ENCODE measurements at places on chromosomes 11 and 22.

DNA sequence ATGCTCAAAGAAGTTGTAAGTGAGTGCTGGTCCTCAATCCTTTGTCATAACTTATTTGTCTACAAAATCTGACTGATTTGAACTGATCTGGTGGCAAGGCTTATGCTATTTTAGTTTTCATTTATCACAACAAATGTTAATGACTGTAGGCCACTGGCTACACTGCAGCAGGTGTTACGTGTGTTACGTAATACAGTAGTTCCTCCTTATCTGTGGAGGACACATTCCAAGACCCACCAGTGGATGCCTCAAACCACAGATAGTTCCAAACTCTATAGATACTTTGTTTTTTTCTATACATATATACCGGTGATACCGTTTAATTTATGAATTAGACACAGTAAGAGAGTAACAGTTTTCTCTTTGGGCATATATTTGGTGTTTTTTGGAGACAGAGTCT lies 7.0 kb downstream of the MADD start:
- no peak for DNase-seq

DNA sequence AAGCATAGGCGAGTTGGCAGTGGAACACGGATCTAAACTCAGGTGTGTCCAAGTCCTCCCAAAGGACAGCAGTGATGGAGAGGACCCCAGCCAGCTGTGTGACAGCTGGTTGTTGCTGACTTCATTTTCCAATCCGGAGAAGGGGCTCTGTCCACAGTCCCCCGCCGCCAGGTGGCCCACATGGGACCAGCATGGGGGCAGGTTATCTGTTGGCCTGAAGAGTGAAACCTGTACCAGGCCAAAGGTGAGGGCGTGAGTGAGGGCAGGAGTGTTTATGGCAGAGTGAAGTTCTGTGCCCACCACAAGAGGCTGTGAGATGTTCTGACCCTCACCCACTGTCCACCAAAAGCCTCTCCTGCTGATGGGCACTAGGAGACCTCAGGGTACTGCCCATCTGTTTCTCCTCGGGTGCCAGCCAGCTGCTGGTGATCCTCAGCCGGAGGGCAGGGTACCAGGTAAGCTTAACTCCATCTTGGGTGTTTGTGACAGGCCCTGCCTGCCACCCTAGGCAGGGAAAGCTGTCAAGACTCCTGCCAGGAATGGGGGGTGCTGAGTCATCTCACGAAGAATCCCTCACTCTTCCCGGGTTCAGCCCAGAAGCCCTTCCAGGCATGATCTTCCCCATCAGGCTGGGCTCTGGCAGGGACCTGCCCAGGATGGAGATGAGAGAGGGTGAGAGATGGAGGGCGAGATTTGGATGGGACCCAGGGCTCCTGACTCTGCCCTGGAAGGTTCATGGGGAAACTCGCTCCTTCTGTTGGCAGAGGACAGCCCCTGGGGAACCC lies 15.5 kb upstream of the TAB1 start:
- DNase-seq = no peak

- no peak for DNase-seq
Observed at GRCh38 chr11:130167146-130167545, 7.6 kb downstream of the ST14 start.

DNA sequence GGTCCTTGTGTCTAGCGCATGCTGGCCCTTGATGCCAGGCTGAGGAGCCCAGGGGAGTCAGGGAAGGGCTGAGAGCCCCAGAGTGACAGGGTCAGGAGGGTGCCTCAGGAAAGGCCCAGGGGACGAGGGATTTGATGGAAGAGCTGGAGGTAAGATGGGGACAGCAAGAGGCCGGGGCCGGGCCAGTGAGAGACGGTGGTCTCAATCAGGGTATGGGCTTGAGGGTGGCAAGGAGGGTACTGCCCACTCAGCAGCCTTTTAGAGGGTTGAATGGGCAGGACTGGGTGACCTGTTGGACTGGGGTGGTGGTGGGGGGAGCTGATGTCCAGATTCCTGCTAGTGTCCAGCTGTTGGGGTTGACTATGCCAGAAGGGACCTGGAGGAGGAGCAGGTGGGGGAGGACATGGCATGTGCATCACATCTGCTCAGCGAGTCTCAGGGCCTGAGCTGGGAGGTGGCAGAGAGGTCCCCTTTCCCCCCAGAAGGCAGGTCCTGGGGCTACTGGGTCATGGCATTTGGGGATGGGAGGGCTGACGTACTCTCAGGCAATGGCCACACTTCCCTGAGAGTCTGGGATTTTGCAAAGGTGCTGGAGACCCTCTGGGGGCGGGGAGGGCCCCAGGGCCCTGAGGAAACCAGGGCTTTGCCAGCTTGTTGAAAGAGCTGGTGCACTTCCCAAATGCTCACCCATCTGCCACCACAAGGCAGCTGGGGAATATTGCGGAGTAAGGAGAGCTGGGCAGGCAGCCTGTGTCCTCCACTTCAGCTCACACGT lies 18.4 kb downstream of the MYO7A start:
- no peak for DNase-seq

- no peak for DNase-seq
Observed at GRCh38 chr11:113923572-113923971, 19.0 kb downstream of the HTR3B start.

- DNase-seq = no peak
Observed at GRCh38 chr22:35950262-35950661, 78.4 kb downstream of the RBFOX2 start.

DNA sequence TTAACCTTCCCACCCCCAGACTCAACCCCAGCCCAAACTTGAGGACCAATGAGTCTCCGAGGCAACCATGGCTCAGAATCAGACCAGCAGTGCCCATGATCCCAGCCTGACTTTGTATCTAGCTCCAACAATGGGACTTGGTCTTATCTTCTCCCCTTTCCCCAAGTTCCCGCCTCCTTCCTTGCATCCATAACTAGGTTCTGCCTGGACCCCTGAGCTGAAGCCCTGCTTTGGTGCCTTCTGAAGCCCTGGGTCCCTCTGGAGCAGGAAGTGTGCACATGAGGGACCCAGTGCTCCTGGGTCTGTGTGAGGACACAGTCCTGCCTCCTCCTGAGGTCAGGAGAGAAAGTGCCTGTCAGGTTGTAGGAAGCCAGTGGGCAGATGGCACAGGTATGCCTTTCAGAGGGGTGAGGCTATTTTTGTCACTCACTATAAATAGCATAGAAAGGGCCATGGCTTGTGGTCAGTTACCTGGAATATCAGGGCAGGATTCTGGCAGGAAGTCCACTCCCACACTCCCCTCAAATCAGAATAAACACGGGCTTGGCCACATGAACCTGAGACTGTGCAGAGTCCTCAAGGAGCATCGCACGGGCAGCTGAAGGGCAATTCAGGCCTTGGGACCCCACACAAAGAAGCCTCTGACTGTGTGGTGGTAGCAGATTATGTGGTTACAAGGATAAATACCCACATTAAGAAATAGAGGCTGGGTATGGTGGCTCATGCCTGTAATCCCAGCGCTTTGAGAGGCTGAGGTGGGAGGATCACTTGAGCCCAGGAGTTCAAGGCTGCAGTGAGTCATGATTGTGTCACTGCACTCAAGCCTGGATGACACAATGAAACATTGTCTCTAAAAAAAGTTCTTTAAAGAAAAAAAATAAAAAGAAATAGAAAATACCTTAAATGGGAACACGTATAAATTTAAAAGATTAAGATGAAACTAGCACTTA lies 27.4 kb downstream of the RCN1 start:
- DNase-seq = no peak

DNA sequence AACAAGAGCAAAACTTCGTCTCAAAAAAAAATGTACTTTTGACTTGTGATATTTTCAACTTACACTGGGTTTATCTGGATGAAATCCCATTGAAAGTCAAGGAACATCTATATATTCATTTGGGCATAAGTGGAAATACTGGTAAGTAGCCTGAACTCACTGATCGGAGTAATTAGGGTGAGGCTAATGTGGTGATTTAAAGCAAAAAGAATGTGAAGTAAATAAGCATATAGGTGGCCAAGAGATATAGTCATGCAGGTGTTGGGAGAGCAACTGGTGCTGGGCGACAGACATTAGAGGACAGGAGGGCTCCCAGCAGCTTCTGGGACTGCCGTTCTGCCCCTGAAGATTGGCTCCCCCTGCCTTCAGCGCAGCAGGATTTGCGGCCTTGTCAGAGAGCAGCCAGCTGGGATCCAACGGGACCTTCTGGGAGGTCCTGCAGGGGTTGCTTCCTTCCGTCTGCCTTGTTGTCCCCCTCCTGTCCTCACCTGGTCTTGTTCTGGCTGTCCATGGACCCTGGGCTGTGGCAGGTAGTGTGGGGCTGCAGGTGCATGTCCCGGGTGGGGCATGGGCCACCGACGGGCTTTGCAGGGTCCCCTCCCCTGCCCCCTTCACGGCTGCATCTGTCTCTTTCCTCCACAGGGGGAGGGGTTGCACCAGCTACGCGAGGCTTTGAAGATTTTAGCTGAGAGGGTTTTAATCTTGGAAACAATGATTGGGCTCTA lies 14.1 kb downstream of the RHBDD3 start:
- DNase-seq = no peak

DNA sequence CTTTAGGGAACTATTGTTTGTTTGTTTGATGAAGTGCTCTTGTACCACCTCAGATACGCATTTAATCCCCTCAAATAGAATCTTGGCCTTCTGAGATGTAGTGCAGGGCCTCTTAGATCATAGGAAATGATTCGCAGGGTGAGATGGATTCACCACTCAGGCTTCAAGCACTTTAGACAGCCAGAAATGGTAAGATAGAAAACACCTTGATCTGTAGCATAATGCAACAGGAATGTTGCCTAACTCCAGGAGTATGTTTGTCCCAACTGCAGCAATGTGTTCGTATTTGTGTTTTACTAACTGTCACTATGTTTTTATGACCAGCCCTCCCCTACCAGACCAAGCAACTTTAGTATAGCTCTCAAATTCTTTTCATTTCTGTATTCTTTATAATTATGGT lies 761.2 kb downstream of the NELL1 start:
- no peak for DNase-seq

- no peak for DNase-seq
Observed at GRCh38 chr22:19900707-19901436, 40.7 kb upstream of the COMT start.

GRCh38 chr11:43937434-43938411 lies 4.7 kb upstream of the C11orf96 start:
- no peak for DNase-seq

DNA sequence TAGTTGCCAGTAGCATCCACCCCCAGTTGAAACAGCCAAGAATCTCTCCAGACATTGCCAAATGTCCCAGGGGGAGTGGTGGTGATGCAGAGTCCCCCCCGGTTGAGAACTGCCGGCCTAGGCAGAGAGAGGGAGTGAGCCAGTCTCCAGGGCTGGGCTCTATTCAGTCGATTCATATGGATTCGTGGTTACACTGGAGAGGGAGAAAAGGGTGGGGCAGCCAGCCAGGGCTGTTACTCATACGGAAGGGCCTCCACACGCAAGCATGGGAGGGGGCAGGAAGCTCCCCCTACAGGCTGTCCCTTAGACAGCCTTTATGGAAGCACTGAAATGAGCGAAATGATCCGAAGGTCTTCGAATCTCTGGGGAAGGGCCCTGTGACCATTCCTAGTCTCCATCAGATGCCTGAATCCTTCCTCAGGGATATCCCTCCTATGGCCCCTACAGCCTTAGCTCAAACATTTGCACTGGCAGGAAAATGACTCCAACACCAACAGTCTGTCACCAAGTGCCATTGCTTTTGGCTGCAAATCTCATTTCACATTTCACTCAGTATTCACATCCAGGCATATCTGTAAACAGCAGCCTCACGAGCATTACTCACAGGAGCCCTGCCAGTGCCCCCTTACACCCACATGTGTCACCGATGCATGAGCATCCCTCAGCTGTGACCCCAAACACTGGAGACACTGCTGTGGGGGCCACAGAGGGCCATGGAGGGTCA lies 18.4 kb upstream of the TLCD5 start:
- no peak for DNase-seq

DNA sequence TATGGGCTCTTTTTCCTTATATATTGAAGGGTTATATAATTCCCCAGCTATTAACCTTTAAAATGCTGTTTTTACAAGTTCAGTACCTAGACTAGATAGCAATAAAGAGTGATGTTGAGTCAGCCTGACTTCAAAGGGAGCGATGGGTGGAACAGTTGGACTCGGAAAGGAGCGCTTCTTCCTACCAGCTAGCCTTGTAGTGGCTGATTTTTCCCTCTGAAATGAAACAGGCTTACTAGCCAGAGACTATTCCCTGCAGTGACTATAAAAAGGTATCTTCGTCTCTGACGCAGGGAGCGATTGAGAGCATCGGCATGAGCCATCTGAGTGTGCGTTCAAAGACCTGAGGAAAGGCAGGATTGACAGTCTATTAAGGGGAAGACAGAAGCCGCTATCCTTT lies 66.0 kb upstream of the GRAMD1B start:
- DNase-seq = no peak

DNA sequence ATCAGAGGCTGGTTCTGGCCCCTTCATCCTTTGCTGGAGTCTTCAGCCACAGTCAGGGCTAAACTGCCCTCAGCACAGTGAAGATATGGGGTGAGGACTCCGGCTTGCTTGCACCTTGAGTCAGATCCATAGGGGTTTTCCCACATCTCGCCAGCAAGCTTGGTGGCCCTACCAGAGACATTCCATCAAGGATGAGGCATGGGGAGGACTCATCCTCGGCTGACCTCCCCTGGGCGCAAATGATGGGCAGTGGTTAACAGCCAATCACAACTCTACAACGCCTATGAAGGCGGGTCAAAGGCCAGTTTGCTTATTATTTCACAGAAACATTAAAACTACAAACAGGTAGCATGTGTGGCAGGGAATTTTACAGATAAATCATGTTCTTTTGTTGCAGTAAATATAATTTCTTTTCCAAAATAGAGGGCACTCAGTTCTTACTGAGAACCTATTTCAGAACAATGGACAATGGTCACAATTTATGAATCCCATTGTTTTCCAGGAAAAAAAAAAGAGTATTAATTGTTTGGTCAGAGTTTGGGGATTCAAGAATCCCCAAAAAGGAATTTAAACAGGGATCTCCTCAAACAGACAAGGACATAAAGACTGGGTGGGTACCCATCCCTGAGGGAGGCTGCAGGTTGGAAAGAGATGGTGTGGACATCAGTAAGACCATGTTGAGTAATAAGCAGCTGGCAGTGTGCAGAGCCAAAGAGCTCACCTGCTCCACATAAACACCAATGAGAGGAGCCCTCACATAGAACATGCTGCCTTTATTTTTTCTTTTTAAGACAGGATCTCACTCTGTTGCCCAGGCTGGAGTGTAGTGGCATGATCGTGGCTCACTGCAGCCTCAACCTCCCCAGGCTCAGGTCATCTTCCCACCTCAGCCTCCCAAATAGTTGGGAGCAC lies 14.8 kb downstream of the PLAAT3 start:
- DNase-seq = no peak

DNA sequence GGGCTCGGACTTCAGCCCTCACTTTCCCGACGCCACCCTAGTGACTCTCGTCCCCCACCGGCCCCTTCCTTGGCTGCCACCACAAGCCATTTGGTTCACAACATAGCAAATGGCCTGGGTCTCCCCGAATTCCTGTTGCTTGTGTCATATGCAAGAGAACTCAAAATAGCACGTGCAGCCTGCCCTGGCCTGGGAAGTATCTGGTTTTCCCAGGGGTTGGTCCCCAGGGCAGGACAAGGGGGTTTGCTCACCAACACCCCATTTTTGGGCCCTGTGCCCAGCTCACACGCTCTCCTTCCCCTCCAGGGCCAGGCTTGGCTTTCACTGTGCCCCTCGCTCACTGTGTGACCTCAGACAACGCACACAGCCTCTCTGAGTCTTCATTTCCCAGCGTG lies 12.8 kb upstream of the TPCN2 start:
- DNase-seq = no peak

- peak; percentile 29 for DNase-seq
Observed at GRCh38 chr11:17979770-17980371, 33.0 kb downstream of the SERGEF start.

GRCh38 chr22:44389181-44389580 lies 76.4 kb upstream of the SHISAL1 start:
- DNase-seq = no peak

- peak; percentile 79 for DNase-seq
Observed at GRCh38 chr11:67373648-67374570, 511 bp upstream of the CLCF1 start.
